ENCODE measurements at places on chromosomes 3 and 15.

- no peak for DNase-seq
These were observed 50.4 kb upstream of the MYZAP start for GRCh38 chr15:57541271-57541670.

DNA sequence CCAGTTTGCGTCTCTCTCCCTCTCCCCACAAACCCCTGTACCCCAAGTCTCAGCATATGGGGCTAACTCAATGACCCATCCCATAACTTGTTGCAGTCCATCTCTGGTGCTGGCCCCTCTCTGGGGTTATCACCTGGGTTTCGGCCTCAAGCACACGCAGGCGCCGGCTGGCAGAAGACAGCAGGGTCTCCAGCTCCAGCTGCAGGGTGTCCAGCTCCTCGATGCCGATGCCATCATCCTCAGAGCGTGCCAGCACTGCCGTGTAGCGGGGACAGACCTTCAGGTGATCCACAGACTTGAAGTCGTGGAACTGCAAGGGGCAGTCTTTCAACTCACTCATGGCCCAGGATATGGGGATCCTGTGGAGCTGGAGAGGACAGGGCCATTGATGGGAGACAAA is 1.1 kb downstream of the TADA3 start:
- no peak for DNase-seq

DNA sequence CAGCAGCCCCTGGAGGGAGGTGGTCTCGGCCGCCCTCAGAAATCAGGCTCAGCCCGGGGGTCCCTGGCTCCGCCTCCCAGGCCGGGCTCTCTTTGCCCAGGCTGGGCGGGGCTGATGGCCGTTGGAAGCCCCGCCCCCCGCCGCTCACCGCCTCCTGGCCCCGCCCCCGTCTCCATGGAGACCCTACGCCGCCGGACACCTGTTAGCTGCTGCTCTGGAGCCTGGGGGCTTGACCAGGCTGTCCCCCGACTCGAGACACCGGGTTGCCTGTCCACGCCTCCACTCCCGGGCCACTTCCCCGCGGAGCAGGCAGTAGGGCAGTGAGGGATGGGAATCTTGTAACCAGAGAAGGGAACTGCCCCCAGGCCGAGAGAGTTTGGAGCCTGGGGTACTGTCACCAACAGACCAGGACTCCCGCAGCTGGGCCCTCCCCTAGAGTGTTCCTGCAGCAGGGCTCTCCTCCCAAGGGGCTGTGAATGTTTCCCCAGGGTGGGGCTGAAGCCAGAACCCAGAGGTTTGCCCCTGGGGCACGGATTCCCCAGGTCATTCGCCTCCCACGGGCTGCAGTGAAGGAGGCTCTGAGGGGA is 27.8 kb upstream of the RPL32 start:
- DNase-seq, result no peak

GRCh38 chr3:124444896-124445295 is 285.4 kb upstream of the UMPS start:
- DNase-seq, result no peak

- DNase-seq, result no peak
These were observed 19.2 kb upstream of the SEMA3F start for GRCh38 chr3:50135964-50136363.

- peak; percentile 26 for DNase-seq
These were observed 28.7 kb upstream of the PLOD2 start for GRCh38 chr3:146189519-146190173.

GRCh38 chr3:169077394-169077906 is 586.1 kb downstream of the MECOM start:
- no peak for DNase-seq

DNA sequence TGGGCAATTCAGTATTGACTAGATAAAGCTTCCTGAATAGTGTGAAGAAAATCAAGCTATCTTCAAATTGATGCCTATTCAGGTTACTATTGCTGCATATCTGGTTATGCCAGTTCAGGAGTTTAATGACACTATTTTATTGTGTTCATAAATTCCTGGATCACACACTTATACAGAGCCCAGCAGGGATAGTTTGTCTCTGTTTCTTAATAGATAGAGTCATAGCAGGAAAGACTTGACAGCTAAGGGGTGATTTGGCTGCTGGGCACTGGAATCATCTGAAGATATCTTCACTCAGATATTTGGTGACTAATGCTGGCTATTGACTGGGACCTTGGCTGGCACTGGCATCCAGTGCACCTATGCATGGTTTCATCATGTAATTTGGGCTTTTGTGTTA is 187.8 kb downstream of the PYDC2 start:
- no peak for DNase-seq

DNA sequence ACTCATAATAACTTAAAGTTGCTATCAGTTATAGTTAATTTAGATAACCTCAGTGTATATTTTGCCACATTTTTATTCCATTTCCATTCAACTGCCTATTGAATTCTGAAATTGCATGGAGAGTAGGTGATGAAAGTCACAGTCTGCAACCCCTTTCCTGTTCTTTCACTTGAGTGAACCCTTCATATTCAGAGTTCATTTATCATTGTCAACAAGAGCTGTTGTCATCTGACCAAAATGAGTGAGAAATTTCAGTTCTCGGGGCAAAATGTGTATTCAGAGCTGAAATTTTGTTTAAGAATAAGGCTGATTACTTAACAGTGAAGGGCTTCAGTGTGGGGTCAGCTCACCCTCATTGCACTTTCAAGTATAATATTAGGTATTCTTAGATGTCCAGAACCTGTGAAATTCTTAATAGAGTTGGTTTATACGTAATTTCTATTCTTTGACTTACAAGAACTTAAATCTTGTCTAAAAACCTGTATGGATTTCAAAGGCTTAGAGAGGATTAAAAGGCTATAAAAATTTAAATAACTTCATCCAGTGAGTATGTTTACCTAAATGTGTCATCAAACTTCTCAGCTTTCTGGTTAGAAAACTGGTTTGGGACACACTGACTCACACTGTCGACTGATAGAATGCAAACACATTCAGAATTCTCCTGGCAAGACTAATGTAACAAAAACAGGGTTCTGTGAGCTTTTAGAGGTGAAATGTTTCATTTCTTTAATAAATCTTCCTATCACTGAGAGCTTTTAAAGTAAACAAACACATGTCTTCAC is 92.2 kb downstream of the CMSS1 start:
- DNase-seq, result no peak

Measured in NCI-H748 treated with DMSO at 0.1 percent for 48 hours (cell line).